Osteocyte (in vitro differentiated cells): ENCODE measurements at places on chromosomes 7 and 10. TPM values are rescaled to one million over a fixed set of nuclear protein-coding genes. Genes with fewer than 3 reads are reported as not detected.

DNA sequence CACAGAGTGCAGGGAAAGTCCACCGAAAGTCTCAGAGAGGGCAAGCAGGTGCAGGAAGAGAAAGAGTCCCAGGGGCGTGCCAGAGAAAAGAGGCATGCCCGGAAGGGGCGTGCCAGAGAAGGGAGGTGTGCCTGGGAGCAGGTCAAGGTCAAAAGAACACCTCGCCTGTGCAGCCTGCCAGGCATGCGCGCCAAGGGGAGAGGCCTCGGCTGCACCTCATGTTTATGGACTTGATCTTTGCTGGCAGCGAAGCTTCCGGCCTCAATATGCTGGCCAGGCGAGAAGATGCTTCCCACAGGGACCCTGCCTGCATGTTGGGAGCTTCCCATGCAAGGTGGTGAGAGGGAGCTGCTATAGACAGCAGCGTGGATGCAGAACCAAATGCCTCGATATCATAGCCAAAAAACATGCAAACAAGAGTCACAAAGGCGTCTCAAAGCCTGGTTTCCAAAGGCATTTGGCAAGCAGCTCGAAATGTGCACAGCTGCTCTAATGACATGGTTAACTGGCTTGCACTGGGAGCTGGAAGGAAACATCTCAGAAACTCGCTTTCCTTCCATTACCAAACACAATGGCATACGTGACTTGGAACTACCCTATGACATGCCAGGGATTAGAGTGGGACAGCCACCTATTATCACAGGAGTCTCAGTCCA, 192.5 kb upstream of the PPP2R2D start:
- H3K27me3 ChIP-seq: no peaks in the 10 kb centered on the region
- H3K27ac ChIP-seq: no peak overlapping the region
- no peaks in the 10 kb centered on the region for H3K36me3 ChIP-seq
- no peak overlapping the region for H3K4me3 ChIP-seq
- H3K4me1 ChIP-seq: no peaks in the 10 kb centered on the region

Gene CYP3A4
- not detected in 2 replicates for total RNA-seq

DNA sequence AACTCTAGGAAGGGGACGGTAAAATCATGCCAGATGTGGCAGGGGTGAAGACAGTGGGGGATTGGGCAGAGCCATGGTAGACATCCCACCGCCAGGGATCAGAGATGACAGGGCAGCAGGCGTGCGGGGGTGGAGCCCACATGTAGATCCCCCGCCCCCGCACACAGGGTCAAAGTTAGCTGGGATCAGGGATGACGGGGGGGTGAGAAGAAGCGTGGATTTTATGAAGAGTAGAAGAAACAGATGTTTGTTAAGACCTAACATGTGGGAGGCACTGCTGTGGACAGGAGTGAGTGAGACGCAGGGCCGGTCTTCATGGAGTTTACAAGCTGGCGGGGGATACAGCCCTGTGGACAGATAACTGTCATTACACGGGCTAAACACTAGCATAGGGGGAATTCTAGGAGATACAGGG, 154.0 kb upstream of the KLF14 start:
- peaks cover 25% of the 10 kb centered on the region for H3K36me3 ChIP-seq
- H3K27ac ChIP-seq: peak overlapping the region; percentile 98
- H3K4me3 ChIP-seq: peak overlapping the region; percentile 5
- H3K27me3 ChIP-seq: no peaks in the 10 kb centered on the region

DNA sequence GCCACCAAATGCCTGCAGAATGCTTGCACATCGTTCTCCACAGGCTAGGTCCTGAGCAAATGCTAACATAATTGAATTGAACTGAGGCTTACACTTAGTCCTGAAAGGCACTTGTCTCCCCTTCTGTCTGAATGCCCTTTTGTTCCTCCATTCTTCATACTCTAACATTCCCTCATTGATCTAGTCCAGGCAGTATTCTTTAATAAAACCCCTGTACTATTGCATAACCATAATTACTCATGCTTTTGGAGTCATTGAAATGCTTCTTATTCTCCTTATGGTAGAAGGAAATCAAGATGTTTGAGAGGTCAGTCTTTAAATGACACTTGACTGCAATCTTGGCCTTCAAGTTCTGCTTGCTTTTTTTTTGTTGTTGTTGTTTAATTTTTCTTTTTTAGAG, 7.1 kb downstream of the PI4K2A start:
- no peak for DNase-seq
- peaks cover 10% of the 10 kb centered on the region for H3K36me3 ChIP-seq

Gene UCN3
- not detected in 2 replicates for total RNA-seq

Gene MEST
- 367 and 380 TPM in 2 replicates for total RNA-seq

- DNase-seq: no peak
- H3K27ac ChIP-seq: no peak overlapping the region
- no peaks in the 10 kb centered on the region for H3K36me3 ChIP-seq
- peaks cover 7% of the 10 kb centered on the region for H3K4me1 ChIP-seq
- H3K4me3 ChIP-seq: peak overlapping the region; percentile 94
- H3K27me3 ChIP-seq: peaks cover 7% of the 10 kb centered on the region
Observed at GRCh38 chr7:120273476-120273975, 551 bp downstream of the KCND2 start.

- no peak for DNase-seq
- no peak overlapping the region for H3K4me3 ChIP-seq
- no peaks in the 10 kb centered on the region for H3K27me3 ChIP-seq
- no peak overlapping the region for H3K27ac ChIP-seq
- peaks cover 14% of the 10 kb centered on the region for H3K4me1 ChIP-seq
Observed at GRCh38 chr7:107471292-107472070, 1.6 kb downstream of the GPR22 start.

GRCh38 chr10:63421591-63421990, 44.2 kb downstream of the JMJD1C start:
- no peak overlapping the region for H3K4me3 ChIP-seq
- DNase-seq: no peak
- peaks cover 27% of the 10 kb centered on the region for H3K4me1 ChIP-seq

Gene TMEM26
- 3.6 and 3.9 TPM in 2 replicates for total RNA-seq

- peaks cover 7% of the 10 kb centered on the region for H3K36me3 ChIP-seq
- no peaks in the 10 kb centered on the region for H3K27me3 ChIP-seq
- peaks cover 18% of the 10 kb centered on the region for H3K4me1 ChIP-seq
- no peak overlapping the region for H3K27ac ChIP-seq
- H3K4me3 ChIP-seq: no peak overlapping the region
Observed at GRCh38 chr10:73416571-73416970, 2.7 kb upstream of the ANXA7 start.

DNA sequence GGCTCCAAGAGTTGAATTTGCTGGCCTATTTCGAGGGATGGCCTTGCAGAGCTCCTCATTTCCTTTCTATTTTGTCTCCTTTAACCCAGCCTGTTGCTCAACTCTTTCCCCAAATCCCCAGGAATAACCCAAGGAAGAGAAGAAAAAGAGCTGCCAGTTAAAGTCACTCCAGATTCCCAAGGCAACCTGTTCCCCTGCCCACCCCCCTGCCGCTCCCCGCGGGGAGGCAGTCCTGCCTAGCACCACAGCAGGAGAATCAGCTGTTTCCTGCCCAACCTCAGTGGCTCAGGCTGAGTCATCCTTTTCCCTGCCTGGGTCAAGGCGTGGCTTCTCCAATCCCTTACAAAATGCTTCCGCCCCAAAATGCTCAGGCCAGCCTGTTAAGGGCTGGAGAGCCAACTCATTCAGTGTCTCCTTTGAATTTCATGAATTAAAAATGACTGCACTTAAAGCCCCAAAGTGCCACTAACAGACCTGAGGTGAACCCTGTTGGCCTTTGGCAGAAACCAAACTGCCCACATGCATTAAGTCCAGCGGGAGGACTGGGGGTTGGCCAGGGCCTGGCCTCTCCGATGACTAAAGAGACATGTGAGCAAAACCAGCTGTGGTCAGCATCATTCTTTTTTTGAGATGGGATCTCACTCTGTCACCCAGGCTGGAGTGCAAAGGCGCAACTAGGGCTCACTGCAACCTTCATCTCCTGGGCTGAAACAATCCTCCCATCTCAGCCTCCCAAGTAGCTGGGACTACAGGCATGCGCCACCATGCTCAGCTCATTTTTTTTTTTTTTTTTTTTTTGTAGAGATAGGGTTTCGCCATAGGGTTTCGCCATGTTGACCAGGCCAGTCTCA, 83.2 kb upstream of the KIF5B start:
- H3K27me3 ChIP-seq: no peaks in the 10 kb centered on the region
- H3K27ac ChIP-seq: no peak overlapping the region
- H3K4me1 ChIP-seq: no peaks in the 10 kb centered on the region
- H3K36me3 ChIP-seq: no peaks in the 10 kb centered on the region
